ENCODE measurements at places on chromosomes 1 and 21.

- DNase-seq = no peak
These were observed 349.3 kb downstream of the USH2A start for GRCh38 chr1:216073793-216074595.

GRCh38 chr1:225934711-225935110 is 6.3 kb downstream of the LEFTY2 start:
- DNase-seq = no peak

DNA sequence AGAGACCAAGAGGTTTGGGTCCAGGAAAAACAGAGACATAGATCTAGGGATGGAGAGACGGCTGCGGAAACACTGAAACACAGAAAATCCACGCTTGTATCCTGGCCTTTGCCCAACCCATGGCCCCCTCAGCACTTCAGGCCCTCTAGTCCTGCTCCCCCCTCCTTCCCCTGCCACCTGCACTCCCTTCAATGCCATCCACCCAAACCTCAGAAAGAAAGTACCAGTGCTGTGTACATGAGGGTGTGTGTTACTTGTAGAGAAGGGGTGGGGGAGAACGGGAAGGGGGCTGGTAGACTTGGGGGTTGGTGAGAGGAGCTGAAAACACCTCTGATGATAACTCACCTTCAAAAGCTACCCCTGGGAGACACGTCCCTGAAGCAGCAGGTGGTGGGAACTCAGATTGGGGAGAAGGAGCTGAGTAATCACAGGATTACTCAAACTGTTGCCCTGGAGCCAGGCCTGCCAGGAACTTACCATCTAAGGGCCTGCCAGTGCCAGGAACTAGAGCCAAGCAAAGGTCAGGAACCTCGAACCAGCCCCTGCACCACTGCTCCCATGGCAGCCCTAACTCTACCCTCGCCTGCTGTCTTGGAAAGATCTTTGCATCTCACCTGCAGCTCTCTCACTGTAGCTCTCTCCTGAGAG is 11.5 kb downstream of the RORC start:
- peak; percentile 60 for DNase-seq

- DNase-seq = no peak
These were observed 7.2 kb upstream of the C8B start for GRCh38 chr1:56972976-56973375.

- DNase-seq = peak; percentile 98
These were observed 26.6 kb downstream of the IL6R start for GRCh38 chr1:154431586-154432373.

GRCh38 chr21:38984982-38985567 is 179.3 kb downstream of the ETS2 start:
- peak; percentile 66 for DNase-seq

GRCh38 chr1:200780545-200781369 is 42.1 kb downstream of the CAMSAP2 start:
- DNase-seq = peak; percentile 63

GRCh38 chr1:95304803-95305202 is 70.8 kb downstream of the RWDD3 start:
- DNase-seq = no peak

GRCh38 chr1:201925981-201926645 is 20.2 kb downstream of the LMOD1 start:
- DNase-seq = no peak

- DNase-seq = no peak
These were observed 14.3 kb downstream of the FBXO28 start for GRCh38 chr1:224127925-224128819.

GRCh38 chr1:111513410-111514020 is 10.1 kb upstream of the ADORA3 start:
- DNase-seq = no peak

DNA sequence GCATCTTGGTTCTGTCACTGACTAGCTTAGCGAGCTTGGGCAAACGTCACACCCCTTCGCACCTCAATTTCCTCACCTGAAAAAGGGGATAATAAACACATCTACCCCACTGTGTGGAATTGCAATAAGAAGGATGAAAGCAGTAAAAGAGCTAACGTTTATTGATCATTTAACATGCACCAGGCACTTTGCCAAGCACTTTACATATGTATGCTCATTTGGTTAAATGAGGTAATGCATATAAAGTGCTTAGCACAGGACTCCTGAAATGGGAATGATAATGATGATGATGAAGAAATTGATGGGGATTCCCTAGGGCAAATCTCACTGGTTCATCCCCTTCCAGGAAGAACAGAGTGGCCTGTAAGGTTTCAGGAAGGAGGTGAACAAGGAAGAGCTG is 4.8 kb downstream of the NKAIN1 start:
- no peak for DNase-seq

DNA sequence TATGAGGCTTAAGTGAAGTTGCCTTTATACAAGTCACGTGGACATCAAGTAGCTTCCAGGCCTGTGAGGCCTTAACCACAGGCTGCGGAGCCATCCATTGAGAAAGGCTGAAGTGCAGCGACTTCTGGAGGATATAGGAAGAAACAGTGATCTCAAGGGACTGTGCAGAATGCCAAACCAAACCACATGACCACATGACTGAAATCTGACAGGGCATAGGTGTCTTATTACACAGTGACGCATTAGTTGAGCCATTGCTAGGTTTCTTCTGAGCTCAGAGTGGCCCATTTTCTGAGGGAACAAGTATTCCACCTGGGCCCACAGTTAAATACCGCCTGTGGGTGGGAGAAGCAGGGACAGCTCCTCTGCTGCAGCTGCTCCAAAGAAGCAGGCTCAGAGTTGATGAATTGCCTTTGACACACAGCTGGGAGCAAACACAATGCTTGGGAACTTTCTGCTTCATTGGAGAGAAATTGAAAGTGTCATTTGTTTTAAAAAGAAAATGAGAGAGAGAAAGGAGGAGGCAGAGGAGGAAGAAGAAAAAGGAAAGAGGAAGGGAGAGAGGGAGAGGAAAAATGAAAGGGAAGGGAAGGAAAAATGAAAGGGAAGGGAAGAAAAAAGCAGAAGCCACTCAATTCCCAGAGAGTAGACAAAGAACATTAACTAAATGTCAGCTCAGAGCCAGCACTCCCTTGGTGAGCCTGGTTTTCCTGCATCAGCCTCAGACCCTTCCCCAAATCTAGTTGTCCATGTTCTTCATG is 94.4 kb downstream of the COLGALT2 start:
- DNase-seq = peak; percentile 57

DNA sequence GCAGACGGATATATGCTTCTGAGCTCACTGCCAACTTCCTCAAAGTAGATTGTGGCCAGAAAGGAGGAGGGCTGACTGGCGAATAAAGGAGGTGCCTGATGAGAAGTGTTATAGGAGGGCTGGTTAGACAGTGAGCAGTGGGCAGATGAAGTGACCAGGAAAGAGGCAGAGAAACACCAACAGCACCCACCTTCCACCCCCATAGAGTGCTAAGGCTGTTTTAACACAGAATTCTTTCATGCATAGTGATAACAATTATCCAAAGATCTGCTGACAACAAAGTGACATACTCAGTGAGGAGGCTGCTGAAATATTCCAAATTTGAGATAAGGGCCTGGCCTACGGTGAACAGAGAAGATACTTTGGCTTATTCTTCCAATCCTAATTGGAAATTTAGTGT is 21.2 kb upstream of the MTR start:
- no peak for DNase-seq

DNA sequence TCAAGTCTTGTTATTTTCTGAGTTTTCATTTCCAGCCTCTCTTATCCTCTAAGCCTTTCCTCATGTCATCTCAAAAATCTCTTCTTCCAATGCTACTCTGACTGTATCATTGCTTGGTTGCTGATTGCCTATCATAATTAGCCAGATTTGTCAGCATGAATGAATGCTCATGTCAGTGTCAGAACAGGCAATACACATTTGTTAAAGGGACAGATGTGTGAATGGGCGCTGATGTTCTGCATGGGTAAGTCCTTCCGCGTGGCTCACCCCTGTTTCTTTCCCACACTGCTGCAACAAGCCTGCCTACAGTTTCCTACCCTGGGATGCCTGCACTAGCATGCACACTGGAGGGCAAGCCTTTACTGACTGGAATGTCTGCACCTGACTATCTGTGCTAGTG is 100.6 kb downstream of the RHOU start:
- DNase-seq = no peak

DNA sequence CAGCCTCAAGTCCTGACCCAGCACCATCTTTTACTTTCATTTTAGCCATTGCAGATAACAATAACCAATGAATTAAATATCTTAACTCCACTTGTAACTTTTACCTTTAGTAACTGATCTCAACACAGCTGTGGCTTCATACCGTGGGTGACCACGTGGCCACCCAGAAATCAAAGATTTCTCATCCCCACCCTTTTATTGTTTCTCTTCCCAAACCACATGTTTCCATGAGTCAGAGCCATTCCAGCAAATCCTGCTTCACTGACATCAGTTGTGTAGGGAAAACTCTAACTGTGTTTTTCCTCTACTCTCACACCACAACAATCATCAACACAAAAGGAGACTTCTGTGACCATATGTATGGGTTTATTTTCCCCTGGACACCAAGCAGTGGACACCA is 25.1 kb upstream of the BRDT start:
- no peak for DNase-seq

GRCh38 chr1:54335011-54335754 is 71.0 kb downstream of the SSBP3 start:
- no peak for DNase-seq

DNA sequence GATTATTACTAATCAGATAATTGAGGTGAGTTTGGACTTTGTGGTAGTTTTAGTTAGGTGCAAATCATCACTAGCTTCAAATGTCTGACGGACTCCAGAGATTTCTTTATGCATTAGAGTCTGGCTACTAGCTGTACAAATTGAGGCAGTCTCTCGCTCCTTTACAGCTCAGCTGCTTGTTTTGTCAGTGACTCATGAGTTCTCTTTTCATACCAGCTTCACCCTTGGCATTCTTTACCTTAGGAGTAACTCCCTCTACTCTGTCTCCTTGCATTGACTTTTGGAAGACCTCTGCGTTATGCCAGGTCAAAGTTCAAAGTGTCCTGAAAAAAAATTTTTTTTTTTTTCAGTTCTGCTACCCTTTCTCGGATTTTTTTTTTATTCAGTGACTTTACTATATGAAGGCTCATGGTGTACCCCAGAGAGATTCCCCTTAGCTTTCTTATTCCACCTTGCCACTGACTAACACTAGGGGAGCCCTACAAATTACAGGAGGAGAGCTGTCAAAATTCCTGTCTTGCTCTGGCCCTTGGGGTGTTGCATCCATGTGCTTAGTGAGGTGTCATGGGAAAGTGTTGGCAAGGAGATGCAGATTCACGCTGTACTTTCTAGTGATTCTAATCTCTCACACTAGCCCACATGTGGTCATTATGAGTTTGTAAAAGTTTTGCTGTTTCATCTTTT is 576.6 kb downstream of the ADGRL2 start:
- DNase-seq = no peak

DNA sequence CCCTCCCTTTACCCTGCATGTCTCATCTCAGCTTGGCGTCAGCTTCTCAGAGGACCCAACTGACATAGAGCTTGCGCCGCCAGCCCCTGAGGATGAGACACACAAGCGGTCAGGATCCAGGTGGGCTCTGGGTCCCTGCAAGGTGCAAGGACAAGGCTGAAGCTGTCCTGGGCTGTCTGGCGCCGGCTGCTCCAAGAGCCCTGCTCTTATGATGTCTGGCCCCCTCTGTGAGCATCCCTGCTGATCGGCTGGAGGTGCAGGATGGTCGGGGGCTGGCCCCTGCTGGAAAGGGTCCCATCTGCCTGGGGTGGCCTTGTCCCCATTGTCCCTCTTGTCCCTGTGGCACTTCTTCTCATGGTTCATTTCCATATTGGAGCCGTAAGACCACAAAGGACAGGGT is 479.0 kb downstream of the NPHP4 start:
- DNase-seq = no peak

- DNase-seq = no peak
These were observed 8.1 kb downstream of the ZNF687 start for GRCh38 chr1:151289991-151290708.

DNA sequence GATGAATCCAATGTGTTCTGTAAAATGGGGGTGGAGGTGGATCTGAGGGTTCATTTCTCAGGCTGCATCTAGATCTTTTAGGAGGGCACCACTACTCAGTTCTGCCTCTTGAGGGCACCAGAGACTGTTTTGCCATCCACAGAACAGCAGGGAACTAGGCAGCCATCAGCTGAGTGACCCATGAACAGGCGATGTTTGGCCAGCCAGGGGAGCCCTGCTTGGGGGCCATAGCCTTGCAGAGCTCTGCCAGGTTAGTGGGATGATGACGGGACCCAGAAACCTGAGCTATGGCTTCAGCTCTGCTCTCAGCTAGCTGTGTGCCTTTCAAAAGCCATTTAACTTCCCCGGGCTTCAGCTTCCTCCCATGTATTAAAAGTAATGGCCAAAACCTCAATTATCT is 13.4 kb upstream of the NOS1AP start:
- DNase-seq = peak; percentile 69

- DNase-seq = no peak
These were observed 243.3 kb downstream of the HLX start for GRCh38 chr1:221122501-221122900.

DNA sequence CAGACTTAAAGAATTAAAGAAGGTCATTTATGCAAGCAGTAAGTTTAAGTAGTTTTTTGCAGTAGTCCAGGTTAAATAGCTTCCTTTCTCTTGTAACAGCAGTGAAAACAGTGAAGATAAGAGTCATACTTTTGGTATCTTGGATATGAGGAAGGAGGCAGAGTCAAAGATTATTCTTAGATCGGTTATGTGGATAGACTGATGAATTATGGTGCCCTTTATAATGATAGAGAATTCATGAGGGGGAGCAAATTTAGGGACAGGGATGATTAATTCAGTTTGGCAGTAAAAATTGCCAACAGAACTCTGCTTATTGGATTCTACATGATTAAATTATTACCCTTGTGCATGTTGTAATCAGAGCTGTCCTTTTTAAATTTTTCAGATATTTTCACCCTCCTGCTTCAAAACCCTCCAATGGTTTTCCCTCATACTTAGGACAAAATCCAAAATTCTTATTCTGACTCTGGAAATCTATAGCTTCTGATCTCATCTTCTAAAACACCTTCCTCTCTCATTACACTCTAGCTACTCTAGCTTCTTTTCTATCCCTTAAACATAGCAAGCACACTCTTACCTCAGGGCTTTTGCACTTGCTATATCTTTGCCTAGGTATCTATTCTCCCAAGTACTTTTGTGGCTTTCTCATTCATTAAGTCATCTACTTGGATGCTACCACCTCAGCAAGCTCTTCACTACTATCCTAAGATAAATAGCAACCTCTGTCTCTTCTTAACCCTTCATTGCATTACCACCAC is 79.8 kb downstream of the PKN2 start:
- DNase-seq = no peak

GRCh38 chr1:106207185-106207584 is 849.3 kb upstream of the PRMT6 start:
- DNase-seq = no peak

DNA sequence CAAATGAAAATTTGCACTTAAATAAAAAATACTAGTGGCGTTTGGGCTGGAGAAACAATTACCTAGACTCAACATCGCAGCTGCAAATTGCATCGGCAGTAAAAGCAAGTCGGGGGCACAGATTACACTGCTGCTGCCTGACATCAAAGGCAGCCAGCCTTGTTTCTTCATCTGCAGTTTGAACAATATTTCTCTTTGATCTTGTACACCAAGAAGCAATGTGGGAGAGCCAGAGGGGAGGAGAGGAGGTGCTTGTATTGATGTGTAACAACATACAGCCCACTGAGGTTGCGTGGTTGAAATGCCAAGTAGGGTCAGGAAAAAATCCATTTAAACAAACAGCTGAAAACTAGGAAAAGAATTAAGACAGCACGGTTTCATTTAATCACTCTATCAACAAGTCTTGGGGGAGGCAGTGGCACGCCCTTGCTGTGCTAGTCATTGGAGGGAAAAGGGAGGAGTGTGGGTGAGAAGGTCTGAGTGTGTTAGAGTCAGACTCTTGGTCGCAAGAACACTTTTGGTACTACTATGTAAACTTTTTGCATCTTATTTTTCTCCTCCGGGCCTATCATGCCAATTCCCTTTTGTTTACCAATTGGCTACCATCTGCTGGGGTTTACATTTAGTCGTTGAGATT is 456.5 kb downstream of the OMA1 start:
- no peak for DNase-seq

Measured in suppressor macrophage treated with lipopolysaccharide for 4 hours (primary cell).